ENCODE measurements at places on chromosomes 1 and 21. TPM values are rescaled to one million over a fixed set of nuclear protein-coding genes. Genes with fewer than 3 reads are reported as not detected.

ISG15 gene
- total RNA-seq = 45.9 TPM

CD53 gene
- total RNA-seq = not detected

CLCA4 gene
- not detected for total RNA-seq

AIRE gene
- total RNA-seq = not detected

TLR5 gene
- not detected for total RNA-seq

C1orf141 gene
- total RNA-seq = not detected

OR2AK2 gene
- not detected for total RNA-seq

CNR2 gene
- total RNA-seq = not detected

GBP6 gene
- total RNA-seq = not detected

PLA2G5 gene
- not detected for total RNA-seq

KCNE2 gene
- not detected for total RNA-seq

ZBTB40 gene
- total RNA-seq = 6.2 TPM

TMIGD3 gene
- 0.34 TPM for total RNA-seq

TMEM82 gene
- not detected for total RNA-seq

CADM3 gene
- under 0.01 TPM for total RNA-seq

TRIM67 gene
- total RNA-seq = not detected

S100A4 gene
- total RNA-seq = 141 TPM

TIMM17A gene
- 51.6 TPM for total RNA-seq

GJA4 gene
- not detected for total RNA-seq

FCRLA gene
- total RNA-seq = 0.15 TPM

PIGM gene
- total RNA-seq = 2.4 TPM

CELA3B gene
- not detected for total RNA-seq

CD34 gene
- total RNA-seq = not detected

RPE65 gene
- not detected for total RNA-seq

MPL gene
- total RNA-seq = not detected

LMX1A gene
- not detected for total RNA-seq

OVAAL gene
- not detected for total RNA-seq

CHODL gene
- total RNA-seq = 0.15 TPM

MATN1 gene
- total RNA-seq = not detected

F13B gene
- total RNA-seq = not detected

CCDC27 gene
- not detected for total RNA-seq

TFF2 gene
- total RNA-seq = not detected

ODF2L gene
- 8.9 TPM for total RNA-seq

MYOG gene
- total RNA-seq = not detected

Data from bronchus fibroblast of lung (primary cell).